ENCODE measurements at places on chromosomes 6 and 20.
A peak's percentile ranks its signal among the peaks of the same experiment; 100 is the strongest.

- no peak for DNase-seq
Observed at GRCh38 chr20:37350649-37351574, 5.0 kb downstream of the SRC start.

DNA sequence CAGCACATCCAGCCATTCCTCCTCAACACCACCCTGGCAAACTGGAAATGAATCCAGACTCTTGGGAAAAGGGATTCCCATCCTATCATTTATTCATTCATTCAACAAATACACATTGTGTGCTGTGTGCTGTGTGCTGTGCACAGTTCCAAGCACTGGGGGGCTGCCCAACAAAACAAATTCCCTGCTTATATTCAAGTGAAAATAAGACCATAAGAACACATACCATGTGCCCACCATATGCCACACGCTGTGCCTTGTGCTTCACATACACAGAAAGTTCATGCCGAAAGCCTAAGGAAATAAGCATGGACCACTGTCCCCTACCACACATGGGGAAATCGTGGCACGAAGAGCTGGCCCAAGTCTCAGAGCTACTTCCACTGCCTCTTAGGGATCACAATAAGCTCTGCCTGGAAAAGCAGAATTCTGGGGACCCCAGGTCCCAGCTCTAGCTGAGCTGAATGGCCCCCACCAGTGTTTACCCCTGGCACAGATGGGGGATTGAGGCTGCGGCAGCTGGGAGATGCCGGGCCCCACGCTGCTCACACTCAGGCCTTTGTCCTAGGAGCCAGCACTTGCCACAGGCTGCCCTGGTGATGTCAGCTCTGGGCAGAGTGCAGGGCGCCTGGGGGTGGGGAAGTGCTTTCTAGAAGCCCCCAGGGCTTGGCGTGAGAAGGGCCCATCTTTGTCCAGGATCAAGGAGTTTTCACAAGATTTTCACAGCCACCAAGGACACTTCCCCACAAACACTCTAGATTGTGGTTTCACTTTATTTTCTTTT, 99.6 kb downstream of the PREX1 start:
- DNase-seq: no peak

- DNase-seq: peak; percentile 83
Observed at GRCh38 chr6:75208298-75209183, 2.7 kb upstream of the COL12A1 start.

GRCh38 chr6:33885132-33886057, 81.6 kb upstream of the MLN start:
- no peak for DNase-seq

- no peak for DNase-seq
Observed at GRCh38 chr6:157985378-157986155, 3.9 kb downstream of the SYNJ2 start.

DNA sequence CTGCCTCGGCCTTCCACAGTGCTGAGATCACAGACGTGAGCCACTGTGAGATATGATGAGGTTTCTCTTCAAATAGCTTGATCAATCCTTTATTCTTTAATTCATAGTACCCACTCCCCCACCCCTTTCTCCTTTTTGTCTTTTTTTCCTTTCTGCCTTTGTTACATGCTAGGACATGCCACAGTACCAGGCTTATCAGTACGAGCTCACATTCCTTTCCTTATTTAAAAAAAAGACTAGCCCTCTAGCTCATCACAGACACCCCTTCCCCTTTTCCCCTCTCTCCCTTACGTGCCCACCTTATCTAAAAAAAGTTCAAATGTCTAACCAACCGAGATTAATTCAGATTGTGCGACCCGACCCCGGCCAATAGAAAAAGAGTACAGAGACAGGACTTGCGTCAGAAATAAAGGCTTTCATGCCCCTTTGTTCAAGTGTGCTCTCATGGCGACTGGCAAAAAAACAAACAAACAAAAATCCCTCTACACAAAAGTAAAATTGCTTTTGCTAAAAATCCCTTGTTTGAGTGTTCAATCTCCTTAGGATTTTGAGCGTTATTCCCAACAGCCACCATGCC, 49.2 kb downstream of the MRAP2 start:
- DNase-seq: no peak

- DNase-seq: no peak
Observed at GRCh38 chr6:169169375-169169774, 84.3 kb downstream of the THBS2 start.

DNA sequence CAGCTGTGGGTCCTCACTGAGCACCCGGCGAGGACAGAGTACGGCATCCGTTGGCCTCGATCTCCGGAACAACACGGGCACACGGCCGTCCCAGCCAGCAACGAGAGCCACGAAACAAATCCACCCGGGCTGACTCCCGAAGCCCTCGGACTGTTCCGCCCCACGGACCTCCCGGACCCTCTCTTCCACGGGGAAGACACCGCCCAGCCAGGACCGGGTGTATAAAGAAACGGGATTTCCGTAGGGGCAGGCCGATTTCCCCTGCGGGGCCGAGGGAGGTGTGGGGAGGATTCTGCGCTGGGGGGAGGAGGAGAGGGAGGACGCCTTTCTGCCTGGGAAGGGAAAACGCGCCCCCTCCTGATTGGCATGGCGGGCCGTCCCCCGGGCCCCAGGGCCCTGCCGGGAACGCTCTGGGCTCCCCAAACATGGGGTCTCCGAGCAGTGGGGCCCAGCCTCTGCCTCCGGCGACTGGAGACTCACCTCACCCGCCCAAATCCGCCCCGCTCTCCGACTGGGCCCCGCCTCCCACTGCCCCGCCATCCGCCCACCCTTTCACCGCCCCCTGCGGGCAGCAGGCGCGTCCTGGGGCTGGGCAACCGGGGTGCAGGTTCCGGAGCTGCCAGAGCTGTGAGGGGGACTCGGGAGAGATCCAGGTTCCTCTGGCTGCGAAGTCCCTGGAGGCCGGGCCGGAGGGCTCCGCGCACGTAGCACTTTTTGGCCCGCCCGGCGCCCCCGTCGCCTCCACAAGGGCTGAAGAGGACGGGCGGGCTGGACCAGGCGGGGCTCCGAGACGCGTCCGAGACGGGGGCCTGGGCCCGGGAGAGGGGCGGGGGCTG, 679 bp upstream of the PPDPF start:
- DNase-seq: peak; percentile 45

GRCh38 chr6:100730001-100730980, 150.8 kb downstream of the ASCC3 start:
- DNase-seq: no peak
